ENCODE measurements at places on chromosomes 6 and 20.

GRCh38 chr6:4472969-4473642 is 303.1 kb upstream of the CDYL start:
- no peak for DNase-seq

- no peak for DNase-seq
Observed at GRCh38 chr6:16741112-16742016, 19.9 kb downstream of the ATXN1 start.

DNA sequence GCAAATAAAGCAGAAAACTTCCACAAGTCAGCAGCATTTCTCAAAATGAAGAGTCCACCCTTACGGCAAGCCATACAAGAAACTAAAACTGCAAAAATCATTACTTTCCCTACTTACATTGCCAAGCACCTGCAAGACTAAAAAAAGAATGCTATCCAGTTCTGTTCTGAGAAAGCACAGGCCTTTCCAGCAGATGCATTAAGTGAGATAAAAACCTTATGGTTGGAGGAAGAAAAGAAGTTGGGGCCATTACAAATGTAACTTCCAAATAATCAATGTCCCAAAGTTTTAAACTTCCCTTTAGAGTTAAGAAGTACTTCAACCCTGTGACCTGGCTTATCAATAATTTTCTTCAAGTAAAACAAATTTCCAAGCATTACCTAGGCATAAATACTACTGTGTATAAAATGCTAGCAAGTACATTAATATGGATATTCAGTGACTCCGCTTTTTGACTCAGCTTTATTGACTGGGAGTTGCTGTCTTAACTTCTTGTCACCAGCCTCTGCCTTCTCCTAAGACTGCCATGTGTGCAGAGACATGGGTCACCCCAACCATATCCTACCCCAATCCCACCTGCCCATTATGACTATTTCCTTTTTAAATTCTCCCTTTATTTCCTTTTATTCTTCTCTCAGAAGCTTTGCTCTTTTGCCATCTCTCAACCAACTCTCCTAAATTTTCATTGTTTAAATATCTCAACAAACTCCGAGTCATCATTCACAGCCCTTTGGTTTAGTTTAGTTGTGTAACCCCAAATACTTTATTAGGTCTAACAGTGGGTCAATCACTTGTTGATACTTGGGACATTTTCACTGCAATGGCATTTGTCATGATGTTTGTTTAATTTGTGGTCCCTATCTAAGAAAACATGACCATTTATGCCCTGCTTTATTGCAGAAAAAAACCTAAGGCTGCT is 49.7 kb downstream of the SLC22A23 start:
- no peak for DNase-seq

- DNase-seq, result no peak
Observed at GRCh38 chr6:161660666-161661571, 387.1 kb upstream of the AGPAT4 start.

GRCh38 chr20:61643656-61644377 is 391.8 kb downstream of the CDH4 start:
- DNase-seq, result no peak

DNA sequence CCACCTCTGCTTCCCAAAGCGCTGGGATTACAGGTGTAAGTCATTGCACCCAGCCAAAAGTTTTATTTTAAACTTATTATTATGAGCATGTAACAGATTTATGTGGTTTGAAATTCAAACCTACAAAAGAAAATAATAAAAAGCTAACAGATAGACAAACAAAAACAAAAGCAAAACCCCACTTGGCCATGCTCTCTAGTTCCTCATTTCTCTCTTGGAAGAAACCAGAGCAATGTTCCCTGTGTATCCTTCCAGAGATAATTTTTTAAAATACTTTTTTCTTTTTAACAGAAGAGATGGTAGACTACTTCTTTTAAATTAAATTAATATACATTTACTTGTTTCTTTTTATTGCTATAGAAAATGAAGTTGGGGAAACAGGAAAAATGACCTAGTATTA is 28.0 kb upstream of the SLC17A3 start:
- DNase-seq, result no peak

- no peak for DNase-seq
Observed at GRCh38 chr6:165760803-165761185, 97.8 kb upstream of the PDE10A start.

DNA sequence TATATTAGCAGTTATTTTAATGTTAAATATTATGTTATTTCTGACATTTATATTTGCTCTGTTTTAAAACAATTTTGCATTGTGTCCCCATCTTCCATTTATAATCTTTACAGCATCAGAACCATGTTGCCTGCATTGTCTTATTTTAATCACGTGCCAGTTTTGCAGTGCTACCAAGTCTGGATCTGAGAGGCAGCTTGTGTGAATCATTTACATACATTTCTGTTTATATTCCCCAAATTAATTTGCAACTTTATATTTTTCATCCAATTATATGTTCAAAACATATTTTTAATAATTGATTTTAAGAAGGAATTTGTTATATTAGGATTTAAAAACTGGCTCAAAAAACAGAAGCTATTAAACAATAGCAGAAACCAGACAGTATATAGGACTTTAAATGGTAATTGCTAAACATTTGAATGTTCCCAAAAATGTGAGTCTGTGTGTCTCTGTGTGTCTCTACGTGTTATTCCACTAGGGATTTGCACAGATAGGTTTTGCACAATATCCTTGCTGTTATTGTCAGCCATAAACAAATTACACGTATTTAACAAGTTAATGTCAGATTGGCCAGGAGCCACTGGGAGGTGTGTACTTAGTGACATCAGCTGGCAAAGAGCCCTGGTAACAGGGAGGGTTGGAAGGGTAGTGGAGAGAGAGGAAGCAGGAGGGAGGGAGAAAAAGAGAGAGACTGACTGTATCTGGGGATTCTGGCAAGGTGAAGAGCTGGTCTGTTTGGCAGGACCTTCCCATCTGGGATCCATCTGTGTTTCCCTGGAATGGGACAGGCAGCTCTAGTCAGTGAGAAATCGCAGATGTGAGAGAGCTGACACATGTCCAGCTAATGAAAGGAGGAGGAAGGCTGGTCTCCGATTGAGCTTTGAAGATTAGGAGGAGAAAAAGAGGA is 72.1 kb downstream of the CBFA2T2 start:
- no peak for DNase-seq

DNA sequence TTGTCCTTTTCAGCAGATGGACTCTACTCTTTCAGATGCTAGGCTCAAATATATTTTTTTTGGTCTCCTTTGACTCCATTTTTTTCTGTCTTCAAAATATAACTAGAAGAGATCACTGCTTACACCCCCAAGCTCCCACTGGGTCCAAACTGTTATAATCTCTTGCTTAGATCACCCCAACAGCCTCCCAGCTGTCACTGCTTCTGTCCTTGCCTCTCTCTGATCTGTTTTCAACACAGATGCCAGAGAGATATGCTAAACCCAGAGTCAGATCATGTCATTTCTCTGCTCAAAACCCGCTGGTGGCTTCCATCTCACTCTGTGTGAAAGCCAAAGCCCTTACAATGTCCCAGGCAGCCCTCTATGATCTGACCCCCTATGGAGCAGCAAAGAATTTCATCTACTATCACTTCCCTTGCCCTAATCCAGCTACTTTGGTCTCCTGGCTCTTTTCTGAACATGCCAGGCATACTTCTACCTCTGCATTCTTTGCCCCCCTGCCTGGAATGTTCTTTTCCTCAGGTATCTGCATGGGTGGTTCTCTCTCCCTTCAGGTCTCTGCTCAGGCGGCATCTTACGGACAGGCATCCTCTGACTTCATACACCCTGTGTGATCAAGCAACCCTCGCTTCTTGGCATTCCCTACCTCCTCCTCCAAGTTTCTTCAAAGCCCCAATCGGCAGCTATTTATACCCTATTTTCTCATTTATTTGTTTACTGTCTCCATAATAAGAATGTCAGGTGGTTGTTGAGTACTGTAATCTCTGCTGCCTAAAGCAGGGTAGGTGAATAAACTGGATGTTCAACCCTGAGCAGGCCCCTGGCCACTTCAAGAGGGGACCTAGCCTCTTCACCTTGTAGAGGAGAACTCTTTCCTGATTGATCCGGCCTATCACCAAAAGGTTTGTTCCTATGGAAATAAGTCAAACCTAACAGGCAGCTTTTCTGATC is 43.6 kb upstream of the SLC4A11 start:
- no peak for DNase-seq

DNA sequence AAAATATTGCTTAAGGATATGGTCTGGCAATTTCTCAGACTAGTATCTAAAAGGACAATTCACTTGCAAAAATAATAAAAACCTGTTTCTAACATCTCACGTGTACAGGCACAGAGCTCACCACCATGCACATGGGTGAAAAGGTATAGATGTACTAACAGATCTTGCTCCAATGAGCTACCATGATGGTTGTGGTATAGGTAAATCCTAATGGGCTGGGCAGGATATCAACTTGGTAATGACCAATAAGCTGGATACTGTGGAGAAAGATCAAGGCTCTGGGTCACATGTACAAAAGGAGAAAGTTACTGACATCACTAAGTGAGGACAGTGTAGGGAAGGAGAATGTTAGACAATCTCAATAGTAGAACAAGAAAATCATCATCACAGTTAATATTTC is 111.0 kb upstream of the NUP153 start:
- DNase-seq, result no peak

GRCh38 chr20:24102290-24102689 is 113.7 kb upstream of the GGTLC1 start:
- DNase-seq, result peak; percentile 33

- no peak for DNase-seq
Observed at GRCh38 chr6:112906726-112907125, 559.6 kb downstream of the RFPL4B start.

GRCh38 chr6:33373960-33374910 is 17.4 kb upstream of the KIFC1 start:
- no peak for DNase-seq

DNA sequence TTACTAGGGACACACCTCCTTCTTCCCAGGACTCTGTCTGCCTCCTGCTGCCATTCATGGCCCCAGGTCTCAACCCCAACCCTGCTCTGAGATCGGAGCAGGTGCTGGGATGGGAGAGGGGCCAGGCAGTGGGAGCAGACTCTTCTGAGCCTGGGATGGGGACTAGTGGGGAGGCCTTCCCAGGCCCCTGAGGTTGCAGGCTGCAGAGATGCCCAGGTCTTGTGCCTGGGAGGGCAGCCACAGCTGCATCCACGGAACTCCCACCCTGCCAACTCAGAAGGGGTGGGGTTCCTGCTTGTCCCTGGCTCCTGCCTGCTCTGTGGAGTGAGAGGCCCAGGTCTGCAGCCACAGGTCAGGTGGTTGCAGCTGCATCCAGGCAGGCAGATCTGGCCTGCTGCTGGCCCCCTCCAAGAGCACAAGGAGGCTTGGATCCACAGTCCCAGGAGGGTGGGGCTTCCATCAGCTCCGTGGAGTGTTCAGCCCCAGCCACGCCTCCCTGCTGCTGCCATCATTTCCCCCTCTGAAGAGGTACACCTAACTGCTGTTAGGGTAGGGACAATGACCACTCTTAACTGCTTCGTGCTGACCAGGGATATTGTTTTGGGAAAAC is 2.9 kb upstream of the SLC22A1 start:
- no peak for DNase-seq

DNA sequence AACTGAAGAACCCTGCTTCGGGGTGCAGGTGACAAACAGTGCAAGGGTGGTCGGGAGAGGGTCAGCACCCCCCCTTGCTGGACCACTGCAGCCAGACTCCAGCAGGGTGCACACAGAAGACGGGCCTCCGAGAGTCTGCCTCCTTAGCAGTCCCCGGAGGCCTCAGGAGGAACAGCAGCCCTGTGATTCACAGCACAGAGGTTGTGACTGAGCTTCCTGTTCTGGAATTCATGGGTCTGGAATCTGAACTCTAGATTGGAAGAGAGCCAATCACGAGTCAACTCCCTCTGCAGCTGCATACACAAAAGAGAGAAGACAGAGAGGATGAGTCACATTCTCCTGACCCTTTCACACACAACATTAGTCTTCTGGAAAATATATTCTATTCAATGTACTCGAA is 249.0 kb upstream of the OPRM1 start:
- DNase-seq, result no peak

DNA sequence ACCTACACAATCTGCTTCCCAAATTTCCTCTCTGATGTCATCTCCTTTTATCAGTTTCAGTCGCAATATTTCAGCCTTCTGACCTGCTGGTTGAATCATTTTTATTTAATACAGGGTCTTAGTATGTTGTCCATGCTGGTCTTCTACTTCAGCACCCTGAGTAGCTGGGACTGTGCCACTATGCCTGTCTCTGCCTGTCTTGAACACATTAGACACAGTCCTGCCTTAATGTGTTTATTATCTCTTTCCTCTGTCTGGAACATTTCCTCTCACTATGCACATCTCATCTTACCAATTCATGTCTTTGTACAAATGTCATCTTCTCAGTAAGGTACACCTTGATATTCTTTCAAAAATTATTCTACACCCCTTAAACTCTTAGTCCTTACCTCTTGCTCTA is 106.5 kb downstream of the THEMIS start:
- DNase-seq, result no peak

DNA sequence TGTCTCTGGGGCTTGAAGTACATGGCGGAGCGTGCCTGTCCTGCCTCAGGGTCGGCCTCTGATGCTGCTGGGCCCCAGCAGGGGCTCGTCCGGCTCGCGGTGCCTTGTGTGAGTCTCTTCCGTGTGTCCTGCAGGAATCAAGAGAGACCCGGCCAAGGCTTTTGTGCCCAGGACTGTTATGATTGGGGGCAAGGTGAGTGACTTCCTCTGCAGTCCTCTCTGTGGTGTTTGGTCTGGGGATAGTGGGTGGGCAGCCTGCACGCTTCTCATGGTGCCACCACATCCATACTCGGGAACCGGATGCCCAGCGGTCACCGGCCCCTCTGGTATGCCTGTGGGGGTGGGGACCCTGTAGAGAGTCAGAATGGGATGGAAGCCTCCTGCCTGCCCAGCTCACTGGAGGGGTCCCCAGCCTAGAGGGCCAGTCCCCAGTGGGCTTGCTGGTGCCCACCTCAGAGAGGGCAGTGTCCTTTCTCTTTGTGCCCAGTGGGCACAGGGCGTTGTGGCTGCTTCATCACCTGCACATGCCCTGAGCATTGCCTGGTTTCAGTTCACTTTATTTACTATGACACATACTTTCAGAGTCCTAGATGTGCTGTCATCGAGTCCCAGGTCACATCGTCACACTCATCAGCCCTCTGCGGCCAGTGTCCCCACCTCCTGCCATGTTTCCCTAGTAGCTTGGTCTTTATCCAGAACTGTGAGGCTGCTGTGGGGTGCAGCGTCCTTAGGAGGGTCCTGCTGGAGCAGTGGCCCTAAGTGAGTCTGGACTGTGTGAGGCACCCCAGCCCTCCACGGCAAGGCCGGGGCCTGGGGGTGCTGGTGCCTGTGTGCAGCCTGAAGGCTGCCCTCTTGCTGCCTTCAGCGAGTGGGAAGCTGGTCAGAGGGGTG is 40.7 kb downstream of the PYGB start:
- no peak for DNase-seq
